ENCODE measurements at places on chromosomes 5 and 9.

- DNase-seq, result peak; percentile 50
Measured at GRCh38 chr9:94097788-94098414, 13.6 kb downstream of the PTPDC1 start.

- DNase-seq, result no peak
Measured at GRCh38 chr9:97852399-97853055, 499 bp upstream of the FOXE1 start.

- DNase-seq, result no peak
Measured at GRCh38 chr9:134556531-134557068, 85.0 kb upstream of the COL5A1 start.

DNA sequence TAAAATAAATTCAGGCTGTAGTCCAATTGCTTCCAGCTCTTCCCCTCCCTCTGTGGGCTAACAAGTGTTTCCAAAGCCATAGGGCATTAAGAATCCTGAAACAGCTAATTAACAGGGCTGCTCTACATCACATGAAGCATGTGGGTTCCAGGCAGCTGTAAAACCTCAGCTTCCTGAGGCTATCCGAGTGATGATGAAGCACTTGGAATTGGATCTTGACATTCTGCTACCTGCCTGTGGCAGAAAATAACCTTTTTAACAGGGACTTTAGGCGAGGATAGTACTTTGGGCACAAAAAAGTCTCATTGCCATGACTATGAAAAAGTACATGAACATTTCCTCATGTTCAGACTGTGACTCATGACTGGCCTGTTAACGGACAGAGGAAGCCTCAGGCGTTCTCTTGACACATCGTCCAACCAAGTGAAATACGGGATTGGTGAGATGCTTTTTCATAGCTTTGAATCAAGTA lies 107.2 kb downstream of the PDE4D start:
- no peak for DNase-seq

- DNase-seq, result no peak
Measured at GRCh38 chr9:76445976-76446375, 13.0 kb upstream of the GCNT1 start.

GRCh38 chr5:102700120-102700831 lies 54.8 kb upstream of the PAM start:
- no peak for DNase-seq

- no peak for DNase-seq
Measured at GRCh38 chr9:92058723-92059444, 56.3 kb downstream of the SPTLC1 start.

DNA sequence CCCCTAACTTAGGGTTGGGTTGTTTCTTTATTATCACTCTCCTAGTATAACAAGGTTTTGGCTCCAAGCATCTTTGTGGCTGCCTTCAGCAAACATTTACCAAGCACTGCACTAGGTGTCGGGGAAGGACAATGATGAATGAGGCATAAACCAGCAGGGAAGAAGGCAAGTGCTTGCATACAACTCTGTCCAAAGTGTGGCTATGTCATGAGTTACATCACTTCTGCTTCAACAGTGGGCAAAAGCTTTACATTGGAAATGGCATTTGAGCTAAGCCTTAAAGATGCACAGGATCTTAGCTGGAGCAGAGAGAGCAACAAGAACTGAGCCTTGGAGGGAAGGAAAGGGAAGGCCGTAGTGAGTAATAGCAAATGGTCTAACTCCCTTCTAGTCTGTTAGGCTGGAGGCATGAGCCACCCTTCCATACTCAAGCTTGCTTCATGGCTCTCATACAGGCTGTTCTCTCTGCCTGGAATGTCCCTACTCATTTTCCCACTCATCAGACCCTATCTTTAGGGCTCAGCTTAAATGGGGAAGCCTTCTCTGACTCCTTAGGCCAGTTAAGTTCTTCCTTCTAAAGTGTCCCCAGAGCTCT lies 121.8 kb downstream of the SEMA6A start:
- DNase-seq, result no peak
